ENCODE measurements at places on chromosomes 11 and 22. TPM values are rescaled to one million over a fixed set of nuclear protein-coding genes. Genes with fewer than 3 reads are reported as not detected.

The RAB6A gene
- 62.0 TPM for total RNA-seq

The BTG4 gene
- not detected for total RNA-seq

The APOL5 gene
- total RNA-seq: not detected

The SLC22A12 gene
- total RNA-seq: not detected

The LARGE1 gene
- total RNA-seq: 4.0 TPM

The DSCAML1 gene
- 0.35 TPM for total RNA-seq

The BACE1-AS gene
- 2.1 TPM for total RNA-seq

The CARD10 gene
- total RNA-seq: 20.7 TPM

The OR5AR1 gene
- not detected for total RNA-seq

Measured in A549 treated with Mapracorat at 1 μM for 4 hours (cell line).